ENCODE measurements at places on chromosomes 13 and 19.

- no peak for DNase-seq
Measured at GRCh38 chr13:41670873-41671443, 213.6 kb downstream of the RGCC start.

DNA sequence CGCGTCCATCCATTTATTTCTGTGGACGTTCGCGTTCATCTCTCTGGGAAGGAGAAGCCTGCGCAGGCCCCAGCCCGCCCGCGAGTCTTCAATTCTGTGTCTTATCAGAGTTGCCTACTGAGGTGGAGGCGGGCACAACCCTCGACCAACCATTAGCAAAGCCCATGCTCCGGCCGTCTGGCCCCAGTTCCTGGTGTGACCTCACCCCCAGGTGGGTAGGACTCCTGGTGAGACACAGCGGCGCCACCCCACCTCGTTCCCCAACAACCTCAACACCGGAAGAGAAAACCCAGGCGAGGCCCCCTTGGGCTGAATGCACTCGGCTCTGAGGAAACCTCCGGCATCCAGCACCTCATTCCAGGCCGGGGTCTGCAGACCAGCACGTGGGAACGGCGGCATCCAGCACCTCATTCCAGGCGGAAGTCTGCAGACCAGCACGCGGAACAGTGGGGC lies 14.7 kb downstream of the ZNF787 start:
- no peak for DNase-seq

- DNase-seq: no peak
Measured at GRCh38 chr13:102726430-102726829, 31.6 kb upstream of the METTL21C start.

DNA sequence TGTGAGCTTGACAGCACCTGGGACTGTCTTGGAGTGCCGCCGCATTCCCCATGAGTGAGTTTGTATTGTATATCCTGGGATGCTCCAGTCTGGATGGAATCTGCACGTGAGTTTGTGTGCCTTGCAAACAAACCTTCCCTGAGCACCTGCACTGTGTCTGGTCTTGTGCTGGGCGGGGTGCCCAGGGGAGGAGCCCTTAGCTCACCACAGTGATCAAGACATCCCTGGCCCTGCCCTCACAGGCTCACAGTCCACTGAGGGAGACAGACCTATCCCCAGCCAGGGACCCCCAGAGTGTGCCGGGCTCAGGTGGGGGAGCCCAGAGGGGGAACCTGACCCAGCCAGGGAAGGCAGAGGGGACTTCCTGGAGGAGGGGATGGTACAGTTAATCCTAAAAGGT lies 1.7 kb upstream of the BCAM start:
- DNase-seq: no peak

DNA sequence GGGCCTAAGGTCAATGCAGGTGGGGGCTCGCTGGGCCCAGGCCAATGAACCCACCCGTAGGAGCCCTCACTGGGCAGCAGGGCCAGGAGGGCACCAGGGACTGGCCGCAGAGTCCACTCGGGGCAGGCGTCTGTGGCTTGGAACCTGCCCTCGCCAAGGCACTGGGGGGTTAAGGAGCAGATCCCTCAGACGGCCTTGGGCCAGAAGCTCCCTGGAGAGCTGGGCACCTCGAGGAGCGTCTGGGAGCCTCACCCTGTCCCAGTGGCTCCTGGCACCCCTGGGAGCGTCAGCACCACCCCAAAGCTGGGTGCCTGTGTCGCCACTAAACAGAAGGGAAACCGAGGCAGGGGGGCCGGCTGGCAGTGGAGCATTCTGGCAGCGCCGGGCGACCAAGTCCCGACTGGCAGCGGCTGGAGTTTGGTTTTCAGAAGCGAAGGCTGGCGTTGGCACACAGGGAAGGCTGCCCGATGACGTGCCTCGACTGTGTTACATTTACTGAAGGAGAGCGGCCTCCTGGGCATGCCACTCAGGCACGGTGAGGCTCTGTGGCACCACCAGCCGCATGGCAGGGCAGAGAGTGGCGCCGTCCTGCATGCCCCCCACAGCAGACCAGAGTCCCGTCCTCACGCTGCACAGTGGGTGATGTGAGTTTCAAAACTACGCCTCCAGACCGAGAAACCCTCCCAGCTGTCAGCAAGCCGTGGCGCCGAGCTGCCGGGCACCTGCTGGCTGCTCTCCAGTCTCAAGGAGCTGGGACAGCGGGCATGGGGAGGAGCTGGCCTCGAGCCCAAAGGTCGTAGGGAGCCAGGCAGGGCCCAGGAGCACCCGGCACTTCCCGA lies 9.2 kb upstream of the MEX3D start:
- DNase-seq: no peak

GRCh38 chr19:55066107-55066709 lies 3.3 kb upstream of the RDH13 start:
- DNase-seq: no peak

- DNase-seq: peak; percentile 89
Measured at GRCh38 chr19:29672933-29673336, 7.7 kb downstream of the PLEKHF1 start.

- no peak for DNase-seq
Measured at GRCh38 chr19:18293642-18294466, 12.4 kb upstream of the JUND start.

DNA sequence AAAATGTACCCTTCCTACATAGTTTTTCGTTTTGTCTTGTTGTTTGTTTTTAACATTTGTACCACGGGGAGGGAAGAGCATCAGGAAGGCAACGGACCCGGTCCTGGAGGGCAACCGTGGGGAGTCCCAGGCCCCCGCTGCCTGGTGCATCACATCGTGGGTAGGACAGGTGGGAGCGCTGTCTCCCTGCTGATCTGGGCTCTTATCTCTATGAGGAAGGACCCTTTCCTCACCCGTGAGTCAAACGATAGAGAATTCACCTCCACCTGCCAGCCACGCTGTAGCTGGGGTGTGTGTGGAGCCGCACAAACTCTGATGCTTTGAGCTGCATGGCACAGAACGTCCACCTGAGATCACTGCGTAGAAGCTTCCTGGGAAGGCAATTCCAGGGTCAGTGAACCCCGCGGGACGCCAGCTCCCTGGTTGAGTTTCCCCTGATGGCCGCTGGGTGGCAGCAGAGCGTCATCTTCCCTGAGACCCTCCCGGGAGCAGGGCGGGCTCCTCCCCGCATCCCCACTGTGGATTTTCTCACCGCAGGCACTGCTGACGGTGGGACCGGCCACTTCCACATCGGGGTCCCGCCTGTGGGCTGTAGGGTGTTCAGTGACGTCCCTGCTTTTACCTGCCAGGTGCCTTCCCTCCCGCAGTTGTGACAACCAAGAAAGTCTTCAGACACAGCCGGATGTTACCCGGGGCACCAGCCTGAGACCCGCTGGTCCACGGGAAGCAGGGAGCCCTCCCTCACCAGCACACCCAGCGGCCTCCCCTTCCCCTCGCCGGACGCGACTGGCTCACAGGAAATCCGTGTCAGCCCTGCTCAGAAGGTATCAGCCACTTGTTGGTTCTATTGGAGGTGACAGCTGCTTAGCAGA lies 54.7 kb downstream of the ZNF787 start:
- DNase-seq: peak; percentile 59

- no peak for DNase-seq
Measured at GRCh38 chr19:52451241-52451640, 2.1 kb upstream of the ZNF578 start.

GRCh38 chr13:29847501-29847983 lies 2.9 kb downstream of the UBL3 start:
- no peak for DNase-seq

- DNase-seq: no peak
Measured at GRCh38 chr13:90866006-90866405, 481.5 kb upstream of the MIR17HG start.

GRCh38 chr13:110358381-110358780 lies 51.3 kb downstream of the COL4A2 start:
- no peak for DNase-seq

GRCh38 chr19:23665651-23666410 lies 21.2 kb downstream of the ZNF675 start:
- no peak for DNase-seq

GRCh38 chr19:17948514-17948900 lies 15.7 kb downstream of the CCDC124 start:
- DNase-seq: no peak

DNA sequence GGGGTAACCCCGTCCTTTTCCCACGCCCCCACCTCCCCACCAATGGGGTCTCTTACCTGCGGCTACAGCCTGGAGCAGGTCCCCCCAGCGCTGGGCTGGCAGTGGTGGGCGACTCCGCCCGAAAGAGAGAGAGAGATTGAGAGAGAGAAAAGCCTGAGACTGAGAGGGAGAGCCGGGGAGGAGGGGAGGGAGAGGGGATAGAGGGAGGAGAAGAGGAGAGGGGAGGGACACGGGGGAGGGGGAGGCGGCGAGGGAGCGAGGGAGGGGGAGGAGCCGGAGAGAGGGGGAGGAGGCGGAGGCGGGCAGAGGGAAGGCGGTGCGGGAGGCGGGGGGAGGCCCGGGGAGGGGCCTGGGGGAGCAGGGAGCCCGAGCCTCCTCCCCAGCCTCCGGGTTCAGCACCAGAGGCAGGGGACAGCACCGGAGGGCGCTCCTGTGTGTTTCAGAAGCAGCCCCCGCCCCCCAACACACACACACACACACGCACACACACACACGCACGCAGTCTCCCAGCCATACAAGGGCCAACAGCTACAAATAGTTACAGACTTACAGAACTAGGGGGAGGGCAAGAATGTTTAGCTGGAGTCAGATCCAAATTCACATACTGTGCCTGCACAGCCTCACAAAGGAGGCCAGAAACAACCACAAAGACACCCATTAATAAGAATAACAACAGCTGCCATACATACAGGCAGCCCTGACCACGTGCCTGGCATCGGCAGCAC lies at the start of gene SLC8A2:
Gene SLC8A2, minus strand, starts transcription at position 161 of the 725 bp plus-strand sequence. CDS start 5,490 bp downstream, outside the sequence.
- peak; percentile 37 for DNase-seq

DNA sequence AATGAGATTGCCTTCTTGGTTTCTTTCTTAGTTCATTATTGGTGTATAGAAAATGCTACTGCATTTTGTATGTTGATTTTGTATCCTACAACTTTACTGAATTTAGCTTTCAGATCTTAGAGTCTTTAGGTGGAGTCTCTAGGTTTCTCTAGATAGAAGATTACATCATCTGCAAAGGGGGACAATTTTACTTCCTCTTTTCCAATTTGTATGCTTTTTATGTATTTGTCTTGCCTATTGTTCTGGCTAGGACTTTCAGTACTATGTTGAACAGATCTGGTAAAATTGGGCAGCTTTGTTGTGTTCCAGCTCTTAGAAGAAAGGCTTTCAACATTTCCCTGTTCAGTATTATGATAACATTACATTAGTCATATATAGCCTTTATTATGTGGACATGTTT lies 101.0 kb upstream of the SPRY2 start:
- no peak for DNase-seq

DNA sequence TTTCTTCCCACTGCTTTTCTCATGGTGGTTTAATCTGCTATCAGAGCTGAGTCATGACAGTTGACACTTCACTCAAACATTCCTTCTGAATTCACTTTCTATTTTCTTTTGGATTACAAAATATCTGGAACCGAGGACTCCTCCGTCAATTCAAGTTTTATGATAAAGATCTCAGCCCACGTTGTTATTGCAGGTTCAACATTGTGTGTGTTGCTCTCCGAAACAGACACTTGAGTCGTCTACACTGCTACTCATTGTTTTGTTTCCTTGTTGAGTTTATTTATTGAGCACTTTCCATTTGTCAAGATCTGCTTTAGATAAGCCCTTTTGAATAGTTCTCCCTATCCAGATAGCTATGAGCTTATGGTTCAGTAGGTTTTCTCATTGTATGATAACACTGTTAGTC lies 636.1 kb upstream of the GPC6 start:
- DNase-seq: no peak

GRCh38 chr19:19459707-19460251 lies 54.3 kb downstream of the GATAD2A start:
- DNase-seq: peak; percentile 87

GRCh38 chr13:110118106-110118505 lies 188.9 kb downstream of the COL4A1 start:
- DNase-seq: no peak

DNA sequence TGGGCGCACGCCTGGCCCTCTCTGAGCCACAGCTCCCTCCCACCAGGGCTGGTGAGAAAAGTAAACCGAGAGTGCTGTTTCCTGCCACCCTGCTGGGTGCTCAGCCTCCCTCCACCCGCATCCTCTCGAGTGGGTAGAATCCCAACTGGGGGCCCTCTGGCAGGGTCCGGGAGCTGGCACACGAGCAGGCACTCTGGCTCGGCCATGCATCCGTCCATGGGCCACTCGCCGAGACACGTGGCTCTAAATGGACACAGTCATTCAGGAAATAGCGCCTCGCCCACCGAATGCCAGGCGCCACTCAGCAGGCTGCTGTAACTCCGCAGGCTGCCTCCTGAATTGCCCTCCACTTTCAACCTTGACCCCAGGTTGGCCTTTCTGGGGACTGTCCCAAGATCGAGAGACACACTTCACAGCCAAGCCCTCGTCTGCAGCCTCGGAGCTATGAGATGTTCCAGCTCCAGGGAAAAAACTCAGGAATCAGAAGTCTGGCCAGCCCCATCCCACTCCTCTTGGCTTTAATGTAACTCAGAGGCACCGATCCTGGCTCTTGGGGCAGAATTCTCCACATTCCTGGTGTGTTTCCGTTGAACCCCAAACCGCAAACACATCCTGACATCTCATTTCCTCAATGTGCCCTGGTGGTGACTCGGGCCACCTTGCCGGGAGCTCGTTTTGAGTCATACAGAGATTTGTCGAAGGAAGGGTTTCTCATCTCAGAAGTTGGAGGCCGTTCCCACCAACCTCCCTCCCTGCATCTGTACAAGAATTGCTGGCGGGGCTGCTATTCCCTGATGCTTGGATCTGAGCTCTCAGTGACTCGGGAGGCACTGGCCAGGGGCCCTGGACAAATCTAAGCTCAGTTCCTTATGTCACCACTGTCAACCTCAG lies 14.1 kb downstream of the KLF2 start:
- peak; percentile 92 for DNase-seq

DNA sequence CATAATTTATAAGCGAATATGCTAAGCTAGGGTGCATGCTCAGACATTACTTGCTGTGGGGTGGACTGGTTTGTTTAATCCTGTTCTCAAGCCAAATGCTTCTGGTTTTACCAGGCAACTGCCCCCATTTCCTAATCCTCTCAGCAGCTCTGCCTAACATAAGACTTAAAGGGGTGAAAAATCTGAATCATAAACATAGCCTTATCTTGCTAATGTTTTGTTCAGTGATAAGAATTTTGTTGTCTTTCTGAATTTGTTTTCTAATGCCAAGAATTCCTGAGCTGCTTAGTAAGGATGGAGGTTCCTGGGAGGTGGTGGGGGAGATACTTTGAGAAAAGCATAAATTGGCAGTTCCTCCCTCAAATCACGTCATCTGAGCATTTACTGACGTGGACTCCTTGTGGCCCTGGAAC lies 42.7 kb downstream of the ING1 start:
- no peak for DNase-seq

DNA sequence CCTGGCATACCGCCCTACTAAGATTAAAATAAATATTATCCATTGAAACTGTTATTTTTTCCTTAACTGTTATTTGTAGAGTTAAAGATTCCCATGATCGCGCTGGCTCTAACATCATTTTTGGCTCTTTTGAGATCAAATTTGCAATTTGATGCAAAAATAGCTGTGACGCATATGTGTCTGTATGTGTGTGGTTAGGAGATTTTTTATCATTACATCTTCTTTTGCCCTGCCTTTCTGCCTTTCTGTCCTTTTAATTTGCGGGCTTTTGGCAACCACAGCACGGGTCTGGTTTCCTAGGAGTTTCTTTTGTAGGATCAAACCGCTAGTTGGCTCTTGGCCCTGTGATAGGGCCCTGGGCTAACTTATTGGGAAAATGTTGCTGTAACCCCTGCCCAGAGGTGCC lies 37.3 kb upstream of the ALOX5AP start:
- DNase-seq: no peak

- no peak for DNase-seq
Measured at GRCh38 chr13:34667286-34668218, 274.5 kb upstream of the NBEA start.

- DNase-seq: peak; percentile 48
Measured at GRCh38 chr19:46602392-46603194, 1.5 kb downstream of the CALM3 start.

- peak; percentile 37 for DNase-seq
Measured at GRCh38 chr19:17404015-17404414, 1.4 kb downstream of the BST2 start.
